Kidney (tissue), 22 donors: ENCODE measurements at places on chromosomes 1 and 21. TPM values are rescaled to one million over a fixed set of nuclear protein-coding genes. Genes with fewer than 3 reads are reported as not detected.

- DNase-seq = no peak
- peaks cover 9% of the 10 kb centered on the region for H3K36me3 ChIP-seq
- peak overlapping the region; percentile 78 for H3K4me3 ChIP-seq
- H3K27me3 ChIP-seq = no peaks in the 10 kb centered on the region
- H3K27ac ChIP-seq = peak overlapping the region; percentile 55
Observed at GRCh38 chr21:34076835-34077234, 3.5 kb downstream of the MRPS6 start.

DNA sequence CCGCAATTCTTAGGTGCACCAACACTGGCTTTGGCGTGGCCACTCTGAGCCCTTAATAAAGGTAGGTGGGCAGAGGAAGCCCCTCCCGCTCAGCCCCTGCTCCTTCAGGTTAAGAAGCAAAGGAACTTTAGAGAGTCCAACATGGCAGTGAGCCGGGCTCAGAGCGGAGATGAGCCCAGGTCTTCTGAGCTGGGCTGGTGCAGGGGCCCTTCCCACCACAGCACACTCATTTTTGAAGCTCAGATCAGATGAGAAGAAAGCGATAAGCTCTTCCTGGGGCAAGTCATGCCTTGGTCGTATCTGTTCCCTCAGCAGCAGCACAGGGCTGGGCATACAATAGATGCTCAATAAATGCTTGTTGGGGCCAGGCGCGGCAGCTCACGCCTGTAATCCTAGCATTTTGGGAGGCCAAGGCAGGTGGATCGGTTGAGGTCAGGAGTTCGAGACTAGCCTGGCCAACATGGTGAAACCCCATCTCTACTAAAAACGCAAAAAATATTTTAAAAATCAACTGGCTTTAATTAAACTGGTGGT lies 51.1 kb upstream of the TARDBP start:
- H3K36me3 ChIP-seq = no peaks in the 10 kb centered on the region
- H3K4me1 ChIP-seq = no peaks in the 10 kb centered on the region
- H3K27ac ChIP-seq = no peak overlapping the region
- no peak for DNase-seq

Gene UBE2U
- not detected for total RNA-seq

Gene ARMH1
- 3.9 TPM for total RNA-seq

Gene DVL1
- 55.0 TPM for total RNA-seq
